Stimulated activated CD8-positive, alpha-beta memory T cell treated with anti-CD3 and anti-CD28 coated beads, Interleukin-15, amount 100 ng/mL, for 1 hour (primary cell): ENCODE measurements at places on chromosomes 12 and 14.

DNA sequence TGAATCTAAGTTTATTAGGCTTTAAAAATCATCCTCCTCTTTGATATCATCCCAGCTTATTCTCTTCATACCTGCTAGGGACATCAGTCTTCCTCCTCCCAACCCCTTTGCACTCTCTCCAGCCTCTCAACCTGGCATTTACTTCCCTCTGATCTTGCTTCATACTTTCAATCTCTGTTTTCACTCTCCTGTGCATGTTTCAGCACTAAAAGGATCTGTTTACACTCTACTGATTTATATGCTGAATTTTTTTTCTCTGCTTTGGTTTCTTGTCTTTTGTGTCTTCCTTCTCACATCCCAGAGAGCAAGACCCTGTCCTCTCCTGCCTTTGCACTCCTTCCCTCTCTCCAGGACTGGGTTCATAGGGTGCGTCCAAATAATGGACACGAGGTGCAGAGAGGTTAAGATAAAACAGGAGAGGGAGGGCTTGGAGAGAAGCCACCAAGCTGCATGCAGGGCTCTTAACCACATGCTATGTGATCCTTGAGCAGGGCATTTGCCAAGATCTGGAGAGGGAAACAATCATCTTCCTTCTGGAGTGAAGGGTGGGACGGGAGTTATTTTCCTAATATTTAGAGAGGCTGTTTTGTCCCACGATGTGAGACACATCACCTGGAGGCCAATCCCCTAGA lies 3.0 kb upstream of the CISTR start:
- no peak for DNase-seq

DNA sequence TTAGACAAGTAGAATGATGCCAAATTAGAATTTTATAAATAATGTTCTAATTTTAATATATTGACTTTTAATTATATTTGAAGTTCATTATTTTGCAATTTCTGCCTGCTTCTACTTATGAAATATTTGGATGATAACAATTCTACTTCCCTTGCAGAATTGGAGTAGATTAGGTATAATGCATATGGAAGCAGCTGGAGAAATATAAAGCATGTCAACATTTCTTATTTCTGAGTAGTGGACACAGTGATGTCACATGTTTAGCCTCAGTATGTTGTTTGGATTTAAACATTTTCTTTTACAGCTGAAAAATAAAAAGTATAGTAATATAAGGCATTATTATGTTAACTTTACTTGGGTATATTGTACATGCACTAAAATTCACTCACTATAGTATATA lies 344.2 kb upstream of the E2F7 start:
- no peak for DNase-seq

DNA sequence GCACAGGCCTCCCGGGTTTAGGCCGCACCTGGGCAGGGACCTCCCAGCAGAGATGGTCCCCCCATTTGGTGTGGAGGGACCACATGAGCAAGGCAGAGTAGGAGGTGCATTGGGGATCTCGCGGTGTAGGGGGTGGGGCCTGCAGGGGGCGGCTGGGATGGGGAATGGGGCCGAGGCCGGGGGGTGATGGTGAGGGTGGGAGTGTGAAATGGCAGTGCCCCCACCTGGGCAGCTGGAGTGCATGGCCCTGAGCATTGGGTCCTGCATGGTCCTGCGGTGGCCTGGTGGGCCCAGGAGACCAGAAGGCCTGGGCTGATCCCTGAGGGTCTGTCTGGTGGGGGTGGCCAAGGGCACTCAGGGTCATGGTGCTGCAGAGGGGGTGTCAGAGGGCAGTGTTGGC lies 111.8 kb downstream of the KIF26A start:
- DNase-seq, result no peak

GRCh38 chr14:99029145-99029915 lies 242.7 kb downstream of the BCL11B start:
- DNase-seq, result no peak

GRCh38 chr14:85813040-85813439 lies 283.1 kb downstream of the FLRT2 start:
- no peak for DNase-seq

DNA sequence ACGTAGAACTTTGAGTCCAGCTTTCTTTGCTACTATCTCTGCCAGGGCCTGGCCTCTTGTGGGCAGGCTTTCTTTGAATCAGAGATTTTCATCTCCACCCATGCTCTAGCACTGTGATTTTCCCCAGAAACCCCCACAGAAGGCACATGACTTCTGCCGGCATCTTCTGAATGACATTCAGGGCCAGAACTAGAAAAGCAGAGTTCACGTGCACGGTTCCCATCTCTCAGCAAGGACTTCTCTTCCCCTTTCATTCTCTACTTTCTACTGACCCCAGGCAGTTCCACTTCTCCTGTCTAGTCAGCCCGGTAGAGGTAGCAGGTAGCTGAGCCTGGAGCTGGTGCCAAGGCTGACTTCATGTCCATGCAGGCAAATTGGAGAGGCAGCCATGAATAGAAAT lies 26.9 kb downstream of the BATF start:
- no peak for DNase-seq

DNA sequence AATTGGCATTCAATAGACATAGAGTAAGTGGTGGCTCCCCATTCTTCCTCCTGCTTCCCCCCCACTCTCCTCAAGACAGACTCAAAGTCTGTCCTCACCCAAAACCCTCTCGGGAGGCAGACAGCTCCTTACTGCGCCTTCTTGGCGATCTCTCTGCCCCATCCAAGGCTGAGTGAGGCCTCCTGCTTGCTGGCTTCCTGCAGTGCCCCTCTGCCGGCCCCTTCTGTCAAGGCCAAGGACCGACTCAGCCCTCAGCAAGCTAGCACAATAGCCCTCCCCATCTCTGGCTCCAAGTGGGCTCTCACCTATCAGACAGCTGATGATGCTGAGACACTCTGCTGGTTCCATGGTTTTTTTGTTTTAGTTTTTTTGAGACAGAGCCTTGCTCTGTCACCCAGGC lies 62.5 kb upstream of the DLK1 start:
- no peak for DNase-seq

DNA sequence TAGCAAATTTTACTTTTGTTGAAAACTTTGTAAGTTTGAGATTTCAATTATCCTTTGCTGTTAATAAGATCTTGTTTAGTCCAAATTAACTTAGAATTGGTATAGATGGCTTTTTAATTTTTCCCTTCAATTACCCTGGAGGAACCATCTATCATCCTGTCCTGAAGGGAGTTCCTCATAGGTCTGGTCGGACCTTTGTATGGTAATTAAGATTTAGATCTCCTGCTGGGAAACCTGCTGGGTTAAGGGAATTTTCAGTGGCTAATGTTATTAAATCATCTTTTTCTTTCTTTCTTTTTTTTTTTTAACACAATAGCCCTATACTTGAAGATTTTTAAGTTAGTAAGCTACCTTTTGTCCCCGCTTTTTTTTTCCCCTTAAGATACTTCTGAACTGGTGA lies 63.0 kb upstream of the PRMT8 start:
- DNase-seq, result no peak

GRCh38 chr12:115597157-115597712 lies 680.3 kb downstream of the MED13L start:
- no peak for DNase-seq

DNA sequence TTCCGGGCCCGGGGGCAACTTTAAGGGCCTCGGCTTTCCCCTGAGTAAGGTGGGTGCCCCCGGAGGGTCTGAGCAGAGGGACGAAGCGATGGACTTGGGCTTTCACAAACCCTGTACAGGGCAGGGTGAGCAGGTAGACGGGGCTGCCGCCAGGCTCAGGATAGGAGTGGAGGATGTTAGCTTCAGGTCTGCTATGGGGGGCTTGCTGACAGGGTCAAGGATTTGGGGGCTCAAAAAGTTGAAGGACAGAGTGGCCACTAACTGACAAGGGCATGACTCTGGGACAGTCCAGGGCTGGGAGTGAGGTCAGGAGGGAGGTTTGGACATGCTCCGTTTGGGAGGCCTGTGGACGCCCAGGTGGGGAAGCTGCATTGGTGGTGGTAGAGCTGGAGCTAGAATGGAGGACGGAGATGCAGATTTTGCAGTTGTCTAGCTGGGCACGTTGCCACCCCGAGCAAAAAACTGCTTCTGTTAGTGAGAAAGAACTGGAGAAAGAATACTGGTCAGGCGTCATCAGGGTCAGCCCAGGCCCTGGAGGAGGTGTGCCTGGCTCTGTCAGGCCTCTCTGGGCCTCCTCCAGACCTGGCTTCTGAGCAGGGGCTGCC lies 113.3 kb downstream of the ADGRD1 start:
- DNase-seq, result no peak

GRCh38 chr12:117318591-117318990 lies 42.8 kb downstream of the NOS1 start:
- DNase-seq, result no peak

GRCh38 chr14:73739174-73739898 lies 25.2 kb upstream of the PNMA1 start:
- DNase-seq, result no peak

- peak; percentile 31 for DNase-seq
These were observed 42.4 kb upstream of the SGPP1 start for GRCh38 chr14:63770187-63770807.

- no peak for DNase-seq
These were observed 82.6 kb downstream of the C2CD5 start for GRCh38 chr12:22461786-22462185.

DNA sequence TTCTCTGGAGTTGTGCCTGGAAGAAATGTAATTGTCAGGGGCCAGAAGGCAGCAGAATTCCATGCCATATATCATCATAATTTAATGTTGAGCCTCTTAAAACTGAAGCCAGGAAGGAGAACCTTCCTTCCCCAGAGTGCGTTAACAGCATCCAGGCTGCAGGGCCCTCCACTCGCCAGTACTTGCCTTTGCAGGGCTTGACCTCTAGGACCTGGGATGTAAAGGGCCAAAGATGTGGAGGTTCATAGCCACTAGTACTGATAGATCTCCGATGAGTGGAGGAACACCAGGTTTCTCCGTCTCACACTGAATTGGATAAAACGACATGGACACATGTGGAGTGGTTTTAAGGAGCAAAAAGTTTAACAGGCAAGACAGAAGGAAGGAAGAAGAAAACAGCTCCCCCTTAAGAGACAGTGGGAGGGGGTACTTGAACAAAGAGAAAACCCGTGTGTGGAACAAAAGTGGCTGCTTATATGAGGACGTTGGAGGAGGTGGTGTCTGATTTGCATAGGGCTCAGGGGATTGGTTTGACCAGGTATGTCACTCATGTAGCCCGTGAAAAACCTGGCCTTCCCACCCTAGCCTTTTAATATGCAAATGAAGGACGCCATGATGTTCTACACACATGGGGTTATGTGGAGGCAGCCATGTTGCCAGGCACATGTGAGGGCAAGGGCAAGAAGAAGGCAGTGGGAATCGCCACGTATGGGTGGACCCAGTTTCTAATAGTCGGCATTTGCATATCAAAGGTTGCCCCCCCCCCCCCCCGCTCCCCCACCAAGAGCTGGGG lies 38.8 kb upstream of the WSCD2 start:
- no peak for DNase-seq

DNA sequence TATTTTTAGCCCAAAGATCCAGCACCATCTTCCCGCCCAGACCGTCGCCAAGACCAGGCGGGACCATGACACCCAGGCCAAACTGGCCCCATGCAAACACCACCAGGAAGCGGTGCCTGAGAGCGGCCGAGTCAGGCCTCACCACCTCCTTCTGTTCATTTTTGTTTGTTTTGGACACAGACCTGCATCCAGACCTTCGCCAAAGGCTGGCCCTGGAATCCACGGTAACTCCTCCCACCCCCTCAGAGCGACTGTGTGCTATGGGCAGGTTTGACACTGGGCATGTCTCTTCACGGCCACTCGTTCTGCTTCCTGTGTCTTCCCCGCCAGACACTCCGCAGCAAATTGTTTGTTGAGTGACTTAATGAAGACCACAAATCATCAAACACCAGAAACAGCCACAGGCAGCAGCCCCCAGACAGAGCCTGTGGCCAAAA lies 47.1 kb downstream of the NCOR2 start:
- DNase-seq, result no peak

DNA sequence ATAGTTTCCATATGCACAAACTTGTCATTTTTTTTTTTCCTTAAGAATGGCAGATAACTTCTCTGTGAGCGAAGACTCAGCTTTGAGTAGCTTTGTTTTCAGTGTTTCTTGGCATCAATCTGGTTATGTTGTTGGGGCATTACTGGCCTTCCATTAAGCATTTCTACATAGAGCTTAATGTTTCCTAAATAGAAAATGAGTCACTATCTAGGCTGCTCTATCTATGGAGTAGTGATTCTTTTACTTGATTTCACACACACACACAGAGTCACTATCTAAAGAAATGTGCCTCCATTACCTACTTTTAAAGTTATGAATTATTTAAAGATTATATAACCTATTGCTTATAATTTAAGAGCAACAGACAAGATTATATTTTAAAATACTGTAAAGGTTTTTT lies 53.9 kb downstream of the TMEM260 start:
- DNase-seq, result no peak

- DNase-seq, result no peak
These were observed 29.5 kb upstream of the INF2 start for GRCh38 chr14:104659764-104660523.

GRCh38 chr12:38508246-38508645 lies 191.7 kb downstream of the ALG10B start:
- no peak for DNase-seq

GRCh38 chr14:93984070-93984469 lies 7.7 kb upstream of the ASB2 start:
- no peak for DNase-seq

GRCh38 chr12:44285321-44285960 lies 449.6 kb downstream of the TMEM117 start:
- no peak for DNase-seq

DNA sequence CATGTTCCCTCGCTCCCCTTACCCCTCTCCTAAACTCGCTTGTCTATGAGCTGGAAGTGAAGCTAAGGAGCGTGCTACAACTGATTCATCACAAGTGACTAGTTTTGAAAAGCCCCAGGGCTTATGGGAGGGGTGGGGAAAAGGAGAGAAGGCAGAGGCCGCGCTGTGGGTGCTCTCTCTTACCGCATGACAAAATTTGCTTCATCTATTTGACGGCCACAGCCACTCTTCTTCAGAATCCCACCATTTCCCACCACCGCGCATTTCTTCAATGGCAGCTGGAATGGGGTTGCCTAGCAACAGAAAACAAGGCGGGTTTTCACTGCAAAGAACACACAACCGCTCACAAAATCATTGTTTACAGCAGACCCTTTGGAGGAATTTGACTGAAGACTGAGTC lies 79.4 kb downstream of the ST8SIA1 start:
- DNase-seq, result no peak

GRCh38 chr12:24393071-24393470 lies 443.6 kb upstream of the SOX5 start:
- DNase-seq, result no peak
